ENCODE measurements at places on chromosomes 11 and 22.

GRCh38 chr11:45094958-45095690, 51.3 kb upstream of the PRDM11 start:
- H3K4me1 ChIP-seq = peaks cover 28% of the 10 kb centered on the region
- no peak for DNase-seq
- H3K27me3 ChIP-seq = no peaks in the 10 kb centered on the region
- no peak overlapping the region for H3K27ac ChIP-seq
- H3K36me3 ChIP-seq = no peaks in the 10 kb centered on the region
- H3K4me3 ChIP-seq = no peak overlapping the region

GRCh38 chr11:16853859-16854258, 115.4 kb downstream of the C11orf58 start:
- no peaks in the 10 kb centered on the region for H3K36me3 ChIP-seq
- H3K4me1 ChIP-seq = no peaks in the 10 kb centered on the region

DNA sequence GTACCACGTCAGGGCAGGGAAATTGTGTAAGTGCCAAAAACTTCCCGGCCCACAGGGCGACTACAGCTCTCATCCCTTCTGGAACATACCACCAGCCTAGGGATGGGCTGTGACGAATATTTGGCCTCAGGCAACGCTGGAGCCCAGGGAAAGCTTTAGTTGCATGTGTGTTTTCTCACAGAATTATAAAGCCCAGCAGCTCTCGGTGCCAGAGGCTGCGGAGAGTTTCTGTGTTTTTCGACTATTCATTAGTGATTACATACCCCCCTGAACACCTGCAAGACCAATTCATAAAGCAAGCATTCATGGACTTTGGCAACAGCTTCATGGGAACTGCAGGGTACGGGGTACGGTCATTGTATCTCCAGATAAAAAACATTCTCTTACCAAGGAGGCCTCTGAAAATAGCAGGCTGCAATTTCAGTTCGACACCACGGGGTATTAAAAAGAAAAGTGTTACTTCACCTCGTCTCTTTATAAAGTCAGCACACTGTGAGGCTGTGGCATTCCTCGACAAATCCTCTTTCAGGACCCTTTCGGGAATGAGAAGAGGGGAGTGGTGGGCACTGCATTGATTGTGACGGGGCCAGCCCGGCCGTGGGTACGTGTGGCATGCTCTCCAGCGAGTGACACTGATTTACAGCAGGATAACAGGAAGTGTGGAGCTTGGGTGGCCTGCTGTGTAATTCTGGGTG, 243.6 kb upstream of the SORL1-AS1 start:
- no peaks in the 10 kb centered on the region for H3K4me1 ChIP-seq
- DNase-seq = no peak
- no peak overlapping the region for H3K27ac ChIP-seq
- no peak overlapping the region for H3K4me3 ChIP-seq

DNA sequence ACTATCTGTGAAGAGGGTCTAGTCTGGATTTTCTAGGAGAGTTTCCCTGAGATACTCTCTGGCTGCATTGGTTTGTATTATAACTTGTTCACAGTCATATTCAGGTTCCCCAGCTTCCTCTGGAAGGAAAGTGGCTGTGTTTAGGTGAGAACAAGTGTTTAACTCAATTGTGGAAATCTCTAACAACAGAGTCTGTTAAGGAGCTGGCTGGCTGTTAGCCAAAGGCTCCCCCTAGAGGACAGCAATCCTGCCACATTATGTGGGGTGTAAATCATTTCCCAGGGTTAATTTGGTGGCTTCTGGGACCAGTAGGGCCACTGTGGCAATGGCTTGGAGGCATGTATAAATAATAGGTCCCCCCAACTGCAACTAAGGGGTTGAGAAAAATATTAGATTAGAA, 18.4 kb downstream of the MS4A6E start:
- no peak for DNase-seq
- H3K36me3 ChIP-seq = no peaks in the 10 kb centered on the region
- H3K4me1 ChIP-seq = no peaks in the 10 kb centered on the region
- no peak overlapping the region for H3K4me3 ChIP-seq
- no peaks in the 10 kb centered on the region for H3K27me3 ChIP-seq

GRCh38 chr11:122853971-122854446, 15.7 kb downstream of the CRTAM start:
- no peak overlapping the region for H3K4me3 ChIP-seq
- no peak overlapping the region for H3K27ac ChIP-seq
- peaks cover 21% of the 10 kb centered on the region for H3K4me1 ChIP-seq
- H3K36me3 ChIP-seq = peaks cover 16% of the 10 kb centered on the region

- H3K27me3 ChIP-seq = no peaks in the 10 kb centered on the region
- no peak overlapping the region for H3K27ac ChIP-seq
- no peak for DNase-seq
Measured at GRCh38 chr11:75826461-75827230, 11.6 kb downstream of the UVRAG start.

Data from naive thymus-derived CD4-positive, alpha-beta T cell (primary cell).